ENCODE measurements at places on chromosomes 7 and 10. TPM values are rescaled to one million over a fixed set of nuclear protein-coding genes. Genes with fewer than 3 reads are reported as not detected.

The TDRD1 gene
- 0.48 TPM for total RNA-seq

The NEBL gene
- total RNA-seq: 3.5 TPM

The TBC1D12 gene
- 12.5 TPM for total RNA-seq

The PLCE1 gene
- total RNA-seq: 4.9 TPM

The LBX1 gene
- total RNA-seq: not detected

The PTEN gene
- 144 TPM for total RNA-seq

The LDB1 gene
- total RNA-seq: 32.7 TPM

The PDZD7 gene
- 0.83 TPM for total RNA-seq

The RADIL gene
- total RNA-seq: 5.0 TPM

The UTF1 gene
- not detected for total RNA-seq

The TRIM50 gene
- total RNA-seq: not detected

The LIPJ gene
- 0.14 TPM for total RNA-seq

The GFRA1 gene
- 16.4 TPM for total RNA-seq

The TMEM213 gene
- total RNA-seq: not detected

The COL17A1 gene
- total RNA-seq: 0.48 TPM

The TSPAN15 gene
- total RNA-seq: 45.6 TPM

- DNase-seq: no peak
These were observed 137.9 kb upstream of the LYZL1 start for GRCh38 chr10:29151005-29151404.

DNA sequence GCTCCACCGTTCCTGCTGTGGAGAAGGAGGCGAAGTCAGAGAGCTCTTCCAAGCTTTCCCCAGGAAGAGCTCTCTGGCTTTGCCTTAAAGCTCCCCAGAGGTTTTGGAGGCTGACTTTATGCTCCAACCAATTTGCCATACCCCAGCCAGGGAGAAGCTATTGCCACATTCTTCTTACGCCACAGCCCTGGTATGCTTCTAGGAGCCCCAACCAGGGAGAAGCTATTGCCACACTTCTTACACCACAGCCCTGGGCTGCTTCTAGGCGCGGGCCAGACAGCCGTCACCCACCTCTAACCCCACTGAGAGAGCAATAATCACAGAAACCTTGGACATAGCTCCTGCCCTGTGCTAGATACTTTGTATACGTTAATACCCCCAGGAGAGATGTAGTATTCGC is 951 bp downstream of the ELOVL3 start:
- DNase-seq: no peak

GRCh38 chr7:104552102-104552501 is 223.7 kb downstream of the LHFPL3 start:
- peak; percentile 73 for DNase-seq

DNA sequence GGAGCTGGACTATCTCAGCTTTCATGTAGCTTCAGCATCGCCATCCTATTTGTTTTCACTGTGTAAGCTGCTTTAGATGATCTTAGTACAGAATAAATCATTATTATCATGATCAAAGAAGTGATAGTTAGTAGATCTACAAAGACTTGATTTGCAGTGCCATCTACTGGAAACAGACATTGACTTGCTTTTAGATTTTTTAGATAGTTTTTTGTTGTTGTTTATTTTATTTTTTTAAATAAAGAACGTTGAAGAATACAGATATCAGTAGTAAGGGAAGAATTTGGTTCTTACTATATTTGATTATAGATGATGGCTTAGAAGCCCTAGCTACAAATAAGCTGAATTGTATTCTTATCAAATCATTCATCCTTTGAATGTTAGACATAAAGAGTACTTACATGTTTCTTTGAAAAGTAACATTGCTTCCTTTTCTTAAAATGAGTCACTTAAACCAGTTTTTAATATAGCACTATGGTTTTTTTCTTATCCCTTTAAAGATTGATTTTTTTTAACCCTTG is 6.3 kb upstream of the SFMBT2 start:
- DNase-seq: no peak

DNA sequence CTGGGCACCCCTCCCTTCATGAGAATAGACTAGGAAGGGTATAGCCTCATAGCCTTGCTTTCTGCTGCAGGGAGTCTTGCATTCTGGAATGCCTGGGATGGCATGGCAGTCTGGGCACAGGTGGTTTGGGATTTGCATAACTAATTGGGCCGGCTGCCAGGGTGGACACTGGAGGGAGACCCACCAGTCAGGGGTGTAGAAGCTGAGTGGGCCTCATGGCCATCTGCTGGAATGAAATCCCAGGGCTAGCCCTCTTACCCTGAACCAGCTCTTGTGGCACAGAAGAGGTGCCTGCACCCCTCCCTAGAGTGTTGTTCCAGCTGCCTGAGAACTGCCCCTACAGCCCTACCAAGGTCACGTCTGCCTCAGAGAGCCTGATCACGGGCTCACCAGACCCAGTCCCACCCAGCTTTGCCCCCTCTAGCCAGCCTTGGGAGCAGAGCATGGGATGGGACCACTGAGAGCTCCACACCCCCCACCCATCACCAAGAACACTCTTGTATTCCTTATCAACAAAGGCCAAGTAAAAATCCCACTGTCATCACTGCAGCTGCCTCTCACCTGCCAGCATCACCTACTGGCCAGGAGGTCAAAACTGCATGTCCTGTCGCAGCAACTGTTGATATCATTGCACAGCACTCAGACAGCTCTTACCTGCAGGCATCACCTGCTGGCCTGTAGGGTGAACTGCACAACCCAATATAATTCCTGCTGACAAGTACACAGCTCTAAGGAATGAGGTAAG is 148.9 kb downstream of the ZEB1 start:
- no peak for DNase-seq

- no peak for DNase-seq
These were observed 85.4 kb upstream of the RHOBTB1 start for GRCh38 chr10:61029411-61029810.

DNA sequence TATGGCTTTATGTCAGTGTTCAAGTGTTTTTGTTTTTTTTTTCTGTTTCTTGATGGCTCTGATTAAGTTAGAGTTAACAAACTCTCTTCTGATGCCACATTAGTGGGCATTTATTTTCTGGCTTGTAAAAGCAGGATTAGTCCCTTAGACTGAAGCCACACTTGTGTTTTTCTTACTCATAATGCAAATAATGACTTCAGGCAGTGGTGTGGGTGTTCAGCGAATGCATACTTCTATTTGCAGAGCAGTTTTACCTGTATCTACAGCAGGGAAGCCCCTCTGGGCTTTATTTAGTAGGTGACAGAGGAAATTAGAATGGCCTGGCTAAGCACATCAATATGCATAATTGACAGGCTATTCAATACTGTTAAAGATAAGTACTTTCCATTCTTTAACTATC is 79.9 kb downstream of the CNNM2 start:
- DNase-seq: no peak

DNA sequence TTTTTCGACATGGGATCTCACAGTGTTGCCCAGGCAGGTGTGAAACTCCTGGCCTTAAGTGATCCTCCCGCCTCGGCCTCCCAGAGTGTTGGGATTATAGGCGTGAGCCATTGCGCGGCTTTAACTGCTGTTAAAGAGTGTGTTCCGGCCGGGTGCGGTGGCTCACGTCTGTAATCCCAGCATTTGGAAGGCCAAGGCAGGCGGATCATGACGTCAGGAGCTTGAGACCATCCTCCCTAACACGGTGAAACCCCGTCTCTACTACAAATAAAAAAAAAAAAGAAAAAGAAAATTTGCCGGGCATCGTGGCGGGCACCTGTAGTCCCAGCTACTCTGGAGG is 1.1 kb downstream of the RABGEF1 start:
- no peak for DNase-seq

GRCh38 chr7:46945328-46945727 is 636.6 kb downstream of the TNS3 start:
- DNase-seq: no peak

- DNase-seq: no peak
These were observed 103.8 kb upstream of the CCNY start for GRCh38 chr10:35232527-35232926.

GRCh38 chr7:140639366-140640053 is 1.1 kb downstream of the DENND2A start:
- DNase-seq: no peak

- DNase-seq: no peak
These were observed 90.3 kb downstream of the CCNY start for GRCh38 chr10:35426657-35427056.

GRCh38 chr10:71637305-71637704 is 82.3 kb downstream of the C10orf105 start:
- no peak for DNase-seq

- no peak for DNase-seq
These were observed 225.1 kb downstream of the TFEC start for GRCh38 chr7:115805458-115805857.

DNA sequence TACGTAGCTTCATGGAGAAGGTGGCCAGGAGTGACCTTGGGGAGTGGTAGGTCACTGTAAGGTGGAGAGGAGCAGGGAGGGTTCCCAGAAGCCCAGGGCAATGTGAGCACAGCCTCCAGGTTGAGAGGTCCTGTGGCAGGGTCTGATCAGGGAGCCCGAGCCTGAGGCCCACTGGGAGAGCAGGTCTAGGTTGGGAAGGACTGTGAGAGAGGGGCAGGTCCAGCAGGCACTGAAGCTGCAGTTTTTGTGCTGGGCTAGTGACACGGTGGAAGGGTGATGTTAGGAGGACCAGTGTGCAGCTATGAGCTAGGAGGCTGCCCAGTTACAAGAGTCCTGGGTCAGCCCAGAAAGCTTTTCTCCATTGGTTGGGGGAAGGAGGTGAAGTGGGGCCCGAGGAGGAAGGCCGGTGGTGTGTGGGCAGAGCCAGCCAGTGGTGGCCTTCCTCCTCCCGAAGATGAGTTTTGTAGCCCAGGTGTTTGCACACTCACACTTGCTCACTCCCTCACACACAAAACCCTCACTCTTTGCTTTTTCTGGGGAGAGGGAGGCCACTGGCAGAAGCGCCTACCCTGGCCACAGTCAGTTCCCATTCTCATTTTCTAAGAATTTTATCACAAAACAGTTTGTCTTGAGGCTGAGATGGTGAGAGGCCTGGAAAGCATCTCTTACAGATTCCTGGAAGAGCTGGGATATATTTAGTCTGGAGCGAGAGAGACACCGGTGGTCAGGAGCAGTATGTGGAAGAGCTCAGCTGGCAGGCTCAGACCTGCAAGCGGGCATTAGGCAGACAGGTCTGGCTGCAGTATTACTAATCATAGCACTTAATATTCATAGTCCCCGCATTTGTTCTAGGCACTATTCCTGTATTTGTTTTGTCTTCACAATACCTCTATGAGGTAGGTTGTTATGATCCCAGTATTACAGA is 57.1 kb downstream of the ZNF467 start:
- DNase-seq: peak; percentile 80

DNA sequence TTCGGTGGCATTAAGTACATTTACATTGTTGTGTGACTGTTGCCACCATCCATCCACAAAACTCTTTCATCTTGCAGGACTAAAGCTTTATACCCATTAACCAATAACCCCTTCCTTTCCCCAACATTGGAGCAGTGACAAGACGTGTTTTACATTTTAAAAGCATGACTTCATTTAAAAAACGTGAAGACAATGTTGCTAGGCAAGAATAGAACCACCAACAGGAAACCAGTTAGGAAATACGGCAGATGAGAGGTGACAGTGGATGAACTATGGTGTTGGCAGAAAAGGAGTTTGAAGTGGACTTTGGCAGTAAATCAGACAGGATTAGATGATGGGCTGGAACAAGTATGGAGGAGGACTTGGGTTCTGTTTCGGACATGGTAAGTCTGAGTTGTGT is 17.0 kb downstream of the TMEM236 start:
- no peak for DNase-seq

DNA sequence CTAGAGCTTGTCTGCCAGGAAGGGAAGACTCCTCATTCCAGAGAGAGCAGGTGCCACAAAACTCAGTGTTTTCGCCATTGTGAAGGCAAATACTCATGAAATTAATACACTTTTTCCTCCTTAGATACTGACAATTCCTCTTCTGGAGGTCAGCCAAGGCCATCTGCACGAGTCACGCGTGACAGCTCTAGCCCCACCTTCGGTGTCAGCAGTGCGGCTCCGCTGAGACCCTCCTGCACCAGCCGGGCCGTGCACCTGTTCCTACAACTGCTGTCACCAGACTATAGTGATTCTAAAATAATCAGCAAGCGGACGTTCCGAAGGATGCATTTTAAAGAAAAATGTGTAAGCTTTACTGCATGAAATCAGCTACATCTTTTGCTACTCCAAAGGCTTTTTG is 127.7 kb downstream of the DIP2C start:
- peak; percentile 48 for DNase-seq

DNA sequence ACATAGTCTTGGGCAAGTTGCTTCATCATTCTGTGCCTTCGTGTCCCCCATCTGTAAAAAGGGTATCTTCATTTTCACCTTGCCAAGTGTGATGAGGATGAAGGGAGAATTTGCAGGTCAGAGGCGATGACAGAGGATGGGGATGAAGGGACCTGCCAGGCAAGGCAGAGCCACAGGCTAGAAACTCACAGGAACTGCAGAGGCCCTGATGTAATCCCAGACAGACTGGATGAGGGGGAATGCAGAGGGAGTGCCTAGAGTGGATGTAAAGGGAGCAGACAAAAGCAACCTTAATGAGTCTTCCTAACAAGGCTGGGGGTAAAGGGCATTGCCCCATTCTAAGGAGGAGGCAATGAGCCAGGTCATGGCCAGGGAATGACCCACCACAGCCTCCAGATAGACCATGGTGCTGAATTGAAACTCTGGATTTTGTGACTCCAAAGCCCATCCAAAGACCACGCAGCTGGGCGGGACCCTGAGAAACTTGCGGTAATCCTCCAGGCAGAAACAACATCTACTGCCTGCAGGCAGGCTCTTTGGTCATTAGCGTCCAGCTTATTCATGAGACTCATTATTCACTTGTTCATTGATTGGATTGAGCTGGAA is 1.9 kb downstream of the ANTXRL start:
- no peak for DNase-seq

DNA sequence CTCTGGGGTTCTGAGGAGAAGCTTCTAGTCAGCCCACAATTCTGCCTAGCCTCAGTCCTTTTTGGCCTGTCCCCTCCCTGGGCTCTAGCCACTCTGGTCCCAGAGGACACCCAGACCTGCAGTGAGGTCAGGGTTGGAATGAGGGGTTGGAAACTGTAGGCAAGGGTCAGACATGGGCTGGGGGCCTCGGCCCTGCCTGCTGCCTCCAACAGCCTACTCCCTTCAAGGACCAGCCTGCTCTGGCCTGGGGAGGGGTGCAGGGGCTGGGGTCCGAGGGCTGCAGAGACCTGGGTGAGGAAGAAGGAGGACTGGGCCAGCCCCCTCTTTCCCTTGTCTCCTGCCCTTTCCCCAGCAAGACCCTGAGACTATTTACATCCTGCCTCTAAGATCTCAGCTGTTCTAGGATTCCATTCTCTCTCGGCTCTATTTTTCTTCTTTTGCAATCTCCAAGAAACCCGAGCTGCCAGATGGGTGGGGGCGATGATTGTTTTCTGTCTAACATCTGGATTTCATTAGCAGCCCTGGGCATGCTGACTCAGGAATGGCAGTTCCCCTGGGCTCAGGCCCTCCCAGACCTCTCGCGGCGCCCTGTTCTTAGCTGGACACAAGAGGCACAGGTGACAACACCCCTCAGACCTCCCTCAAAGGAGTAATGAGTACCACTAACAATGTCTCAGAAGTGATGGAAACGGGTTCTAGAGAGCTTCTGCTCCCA is 23.1 kb downstream of the ZCCHC24 start:
- DNase-seq: peak; percentile 88

GRCh38 chr7:157668884-157669767 is 332.3 kb downstream of the DNAJB6 start:
- peak; percentile 73 for DNase-seq
